PC-9 (cell line): ENCODE measurements at places on chromosomes 7 and 10.
A peak's percentile ranks its signal among the peaks of the same experiment; 100 is the strongest.

GRCh38 chr10:92222603-92223262, 68.1 kb downstream of the CPEB3 start:
- DNase-seq: peak; percentile 76

DNA sequence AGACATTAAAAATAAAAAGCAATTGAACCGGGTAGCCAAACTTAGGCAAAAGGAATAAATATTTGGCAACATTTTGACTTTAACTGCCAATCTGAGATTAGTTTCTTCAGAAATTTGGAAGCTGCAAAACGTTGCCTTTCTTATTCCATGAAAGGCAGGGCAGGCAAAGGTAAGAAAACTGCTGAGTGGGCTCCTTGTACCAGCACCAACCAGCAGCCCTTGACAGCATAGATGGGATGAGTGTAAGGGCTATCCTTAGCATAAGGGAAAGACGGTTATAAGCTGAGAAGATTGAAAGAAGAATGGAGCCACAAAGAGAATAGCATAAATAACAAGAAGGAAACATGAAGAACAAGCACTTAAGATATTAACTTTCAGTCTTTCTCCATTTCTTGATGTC, 28.6 kb downstream of the AP3M1 start:
- no peak for DNase-seq

DNA sequence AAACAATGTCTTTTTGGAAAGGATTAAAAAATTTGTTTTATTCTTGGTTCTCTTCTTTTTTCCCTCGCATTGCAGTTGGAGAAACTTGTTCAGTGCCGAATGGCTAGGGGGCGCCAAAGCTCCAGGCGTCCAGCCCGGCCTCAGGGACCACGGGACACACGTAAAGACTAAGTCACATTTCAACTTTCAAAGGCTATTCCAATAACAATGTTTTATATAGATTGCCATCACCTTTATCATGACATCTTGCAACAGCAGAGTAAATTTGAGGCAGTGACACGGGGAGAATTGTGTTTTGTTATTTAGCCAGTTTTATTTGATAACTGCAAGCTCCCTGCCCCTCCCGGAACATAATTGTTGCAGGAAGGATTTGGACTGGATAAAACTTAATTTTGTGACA, 2.2 kb upstream of the IGFBP3 start:
- DNase-seq: peak; percentile 94

DNA sequence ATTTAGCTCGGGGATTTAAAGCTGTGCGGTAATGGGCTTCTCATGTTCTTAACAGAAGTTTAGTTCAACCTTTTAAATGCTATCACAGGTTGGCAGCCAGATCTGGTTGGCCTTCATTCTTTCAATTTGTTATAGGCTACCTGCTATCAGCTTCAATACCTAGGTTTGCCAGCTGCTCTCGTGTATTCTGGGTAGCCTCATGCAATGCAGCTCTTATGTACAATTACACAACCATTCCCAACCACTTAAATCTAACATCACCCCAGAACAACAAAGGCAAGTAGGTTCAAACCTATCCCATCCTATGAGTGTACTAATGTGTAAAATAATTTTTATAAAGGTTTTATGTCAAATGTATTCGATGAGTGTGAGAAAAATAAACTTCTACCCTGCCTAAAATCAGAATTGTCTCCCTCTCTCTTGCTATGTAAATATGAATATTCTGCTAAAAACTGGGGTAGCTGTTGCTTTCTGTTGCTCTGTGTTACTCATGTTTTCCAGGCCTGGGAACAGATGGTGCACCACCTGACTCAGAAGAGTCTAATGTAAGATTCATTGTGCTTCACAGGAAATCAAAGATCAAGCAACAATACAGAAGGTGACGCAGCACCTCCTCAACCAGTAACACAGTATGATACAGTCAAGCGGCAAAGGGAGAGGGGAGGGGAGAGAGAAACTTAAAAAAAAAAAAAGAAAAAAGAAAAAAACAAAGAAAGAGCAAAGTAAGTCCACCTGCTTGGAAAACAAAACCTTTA, 188.6 kb downstream of the ETV1 start:
- DNase-seq: no peak

DNA sequence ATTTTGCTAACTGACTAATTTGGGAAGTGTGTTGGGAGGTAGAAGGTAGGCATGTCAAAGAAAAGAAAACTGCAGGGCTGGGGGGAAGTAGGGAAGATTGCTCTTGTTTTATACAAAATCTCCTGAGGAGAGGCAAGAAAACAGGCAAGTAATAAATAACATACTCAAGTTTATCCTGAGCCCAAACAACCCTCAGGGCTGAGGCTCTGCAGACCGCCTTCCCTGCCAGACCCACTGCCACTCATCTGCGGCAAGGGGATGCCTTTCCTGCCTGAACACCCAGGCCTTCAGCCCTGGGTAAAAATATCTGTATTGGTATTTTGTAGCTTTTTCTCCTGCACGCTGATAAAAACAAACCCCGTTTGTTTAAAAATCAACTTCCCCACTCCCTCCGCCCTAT, 399.8 kb upstream of the NFE2L3 start:
- no peak for DNase-seq

GRCh38 chr7:155224116-155224811, 73.4 kb upstream of the INSIG1 start:
- no peak for DNase-seq

GRCh38 chr10:63554657-63555056, 33.5 kb downstream of the REEP3 start:
- peak; percentile 60 for DNase-seq
